ENCODE measurements at places on chromosomes 5 and 9.
A peak's percentile ranks its signal among the peaks of the same experiment; 100 is the strongest.

DNA sequence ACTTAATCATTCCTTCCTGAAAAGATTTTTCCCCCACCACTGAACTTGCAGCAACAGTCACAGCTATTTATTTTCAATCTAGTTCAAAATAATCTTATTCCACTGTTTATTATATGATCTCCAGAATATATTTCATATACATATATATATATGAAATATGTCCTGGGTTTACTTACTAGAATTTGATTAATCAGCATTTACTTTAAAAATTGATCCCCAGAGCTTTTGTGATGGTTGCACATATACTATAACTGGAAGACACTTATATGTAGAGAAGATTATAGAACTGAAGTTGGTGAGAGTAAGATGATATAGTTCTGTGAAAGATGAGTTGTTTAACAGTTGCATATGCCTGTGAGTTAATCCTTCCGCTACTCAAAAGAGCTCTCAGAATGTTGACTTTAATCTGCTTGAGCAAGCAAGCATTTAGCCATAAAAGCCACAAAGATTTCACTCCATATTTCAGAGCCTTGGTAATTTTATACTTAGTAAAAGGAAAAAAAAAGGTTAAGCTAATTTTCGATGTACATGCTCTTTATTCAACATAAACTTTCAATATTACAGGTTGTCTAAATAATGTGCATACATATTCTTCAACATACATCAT, 399.3 kb upstream of the CDH9 start:
- no peak for DNase-seq

- no peak for DNase-seq
Measured at GRCh38 chr5:5983261-5983980, 394.9 kb downstream of the MED10 start.

GRCh38 chr5:148778882-148779281, 47.5 kb upstream of the ADRB2 start:
- DNase-seq: no peak

- no peak for DNase-seq
Measured at GRCh38 chr9:77158772-77159513, 18.4 kb upstream of the VPS13A start.

DNA sequence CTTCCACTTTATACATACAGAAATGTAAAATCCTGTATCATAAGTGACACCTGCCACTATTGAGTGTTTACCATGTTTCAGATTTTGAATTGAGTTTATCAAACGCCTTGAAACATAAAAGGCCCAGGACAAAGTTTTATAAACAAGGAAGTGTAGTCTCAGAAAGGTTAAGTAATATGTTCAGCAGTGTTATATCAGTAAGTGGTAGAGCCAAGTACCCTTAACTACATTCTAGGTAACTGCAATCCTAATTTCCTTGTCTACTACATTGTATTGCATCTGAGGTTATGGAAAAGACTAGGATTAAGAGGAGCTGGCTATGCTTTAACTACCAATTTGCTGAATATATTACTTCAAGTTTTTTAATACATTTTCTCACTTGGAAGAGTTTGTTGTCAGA, 641.6 kb downstream of the LRRC70 start:
- no peak for DNase-seq

GRCh38 chr9:89745601-89746376, 141.0 kb downstream of the GADD45G start:
- no peak for DNase-seq

GRCh38 chr5:9726931-9727330, 96.8 kb upstream of the TAS2R1 start:
- no peak for DNase-seq

DNA sequence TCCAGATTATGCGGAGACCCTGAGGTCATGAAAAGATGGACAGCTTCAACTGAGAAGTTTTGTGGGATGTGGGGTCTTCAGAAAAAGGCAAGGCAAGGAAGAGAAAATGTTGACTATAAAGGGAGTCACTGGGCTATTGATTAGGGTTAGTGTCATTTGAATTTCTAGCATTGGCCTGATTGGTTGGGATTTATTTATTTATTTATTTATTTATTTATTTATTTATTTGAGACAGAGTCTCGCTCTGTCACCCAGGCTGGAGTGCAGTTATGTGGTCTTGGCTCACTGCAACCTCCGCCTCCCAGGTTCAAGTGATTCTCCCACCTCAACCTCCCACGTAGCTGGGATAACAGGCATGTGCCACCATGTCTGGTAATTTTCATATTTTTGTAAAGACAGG, 279.7 kb downstream of the NTRK2 start:
- no peak for DNase-seq

- DNase-seq: no peak
Measured at GRCh38 chr5:34552686-34553085, 103.4 kb upstream of the RAI14 start.

DNA sequence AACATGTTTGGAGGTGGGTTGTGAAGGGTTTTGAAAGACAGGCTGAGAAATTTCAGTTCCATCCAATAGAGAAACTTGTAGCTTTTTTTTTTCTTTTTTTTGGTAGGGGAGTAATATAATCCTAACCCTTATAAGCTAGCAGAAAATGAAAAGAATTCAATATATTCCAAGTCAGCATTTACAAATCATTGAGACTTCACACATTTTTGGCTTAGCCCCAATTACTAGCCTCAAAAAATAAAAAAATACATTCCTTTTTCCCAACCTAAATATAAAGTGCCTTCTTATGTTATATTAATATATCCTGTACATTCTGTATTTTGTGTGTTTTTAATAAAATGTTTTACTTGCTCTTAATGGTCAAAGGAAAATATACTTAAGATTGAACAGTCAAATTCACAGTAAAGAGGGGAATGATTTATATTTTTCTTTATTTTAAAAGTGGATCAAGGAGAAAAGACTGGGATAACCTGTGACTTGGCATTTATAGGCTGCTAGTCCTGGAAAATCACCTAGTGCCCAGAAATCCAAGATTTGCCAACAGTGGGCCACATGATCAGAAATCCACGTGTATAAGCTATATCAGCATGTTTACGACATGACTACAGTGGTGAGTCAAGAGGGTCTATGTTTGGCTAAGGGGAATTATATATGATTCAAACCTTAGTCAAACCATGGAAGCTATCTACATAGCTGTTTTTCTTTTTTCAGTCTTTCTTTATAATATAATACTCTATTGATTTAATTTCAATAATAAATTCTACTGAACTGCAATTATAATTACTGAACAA, 14.5 kb downstream of the HACD4 start:
- no peak for DNase-seq

DNA sequence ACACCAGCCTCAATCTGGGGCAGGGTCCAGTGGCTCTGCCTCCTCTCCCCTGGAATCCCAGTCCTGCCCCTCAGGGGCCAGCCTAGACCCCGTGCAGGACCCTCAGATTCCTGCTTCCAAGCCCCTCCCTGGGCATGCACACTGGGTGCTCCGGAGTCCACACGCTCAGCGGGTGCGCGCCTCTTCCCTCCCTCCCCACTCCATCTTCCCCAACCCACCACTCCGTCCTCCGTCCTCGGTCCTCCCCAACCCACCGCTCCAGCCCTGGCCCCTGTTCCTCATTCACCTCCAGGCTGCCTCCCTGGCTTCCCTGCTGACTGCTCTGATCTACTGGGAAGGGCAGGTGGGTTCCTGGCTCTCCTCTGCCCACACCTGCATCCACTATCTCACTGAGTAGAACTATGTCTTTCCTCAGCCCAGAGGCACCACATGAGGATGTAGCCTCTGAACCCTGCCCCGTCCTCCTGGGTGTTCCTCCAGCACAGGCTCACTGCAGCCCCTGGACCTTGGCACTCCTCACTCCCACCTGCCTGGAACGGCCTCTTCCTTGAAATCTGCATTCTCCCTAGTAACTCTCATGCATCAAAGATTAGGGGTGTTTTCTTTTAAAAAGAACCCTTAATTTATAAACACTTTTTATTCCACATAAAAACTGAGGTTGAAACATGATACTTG, 92.8 kb downstream of the CAMSAP1 start:
- no peak for DNase-seq

DNA sequence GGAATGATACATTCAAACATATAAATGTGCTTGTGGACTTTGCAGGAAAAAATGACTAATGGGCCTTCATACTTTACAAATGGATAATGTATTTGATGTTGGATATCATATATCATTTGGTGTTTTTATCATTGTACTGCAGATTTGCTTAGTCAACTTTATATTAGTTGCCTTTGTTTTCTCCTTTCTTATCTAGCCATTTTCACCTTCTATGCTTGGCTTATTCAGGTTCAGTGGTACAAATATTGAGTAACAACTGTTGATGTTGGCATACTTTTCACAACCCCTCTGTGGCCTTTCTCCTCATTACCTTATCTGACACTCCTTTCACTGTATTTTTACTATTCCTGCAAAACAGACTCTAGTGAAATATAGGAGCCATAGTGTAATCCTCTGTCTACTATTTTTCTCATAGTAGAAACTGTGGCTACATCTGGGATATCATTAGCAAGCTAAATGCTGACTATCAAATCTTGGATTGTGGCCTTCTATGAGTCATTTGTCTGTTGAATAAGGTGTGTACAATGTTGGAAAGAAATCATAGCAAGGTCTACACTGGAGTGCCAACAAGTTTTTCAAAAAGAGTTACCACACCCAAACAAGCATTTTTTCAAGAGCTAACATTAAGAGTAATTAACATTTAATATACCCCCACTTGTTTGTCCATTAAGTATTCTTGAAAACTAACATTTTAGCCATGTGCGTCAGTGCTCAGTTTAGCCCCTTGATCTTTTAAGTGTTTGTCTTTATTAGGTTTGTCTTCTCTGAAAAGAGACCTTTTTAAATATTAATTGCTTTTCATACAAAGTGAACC, 330.1 kb downstream of the ADGRV1 start:
- DNase-seq: no peak

DNA sequence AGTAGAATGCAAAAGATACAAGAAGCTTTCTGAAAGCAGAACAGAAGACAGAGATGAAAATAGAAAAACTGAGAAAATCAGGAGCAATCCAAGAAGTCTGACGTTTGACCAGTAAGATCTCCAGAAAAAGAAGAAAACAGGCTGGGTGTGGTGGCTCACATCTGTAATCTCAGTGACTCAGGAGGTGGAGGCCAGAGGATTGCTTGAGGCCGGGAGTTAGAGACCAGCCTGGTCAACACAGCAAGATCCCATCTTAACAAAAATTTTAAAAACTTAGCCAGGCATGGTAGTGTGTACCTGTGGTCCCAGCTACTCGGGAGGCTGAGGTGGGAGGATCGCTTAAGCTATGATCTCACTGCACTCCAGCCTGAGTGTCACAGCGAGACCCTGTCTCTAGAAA, 15.9 kb downstream of the RETREG1 start:
- no peak for DNase-seq

- DNase-seq: peak; percentile 78
Measured at GRCh38 chr9:21110708-21111576, 30.7 kb downstream of the IFNW1 start.

- no peak for DNase-seq
Measured at GRCh38 chr5:137492331-137492730, 6.8 kb downstream of the SPOCK1 start.

- no peak for DNase-seq
Measured at GRCh38 chr5:35101016-35101415, 53.3 kb upstream of the AGXT2 start.

DNA sequence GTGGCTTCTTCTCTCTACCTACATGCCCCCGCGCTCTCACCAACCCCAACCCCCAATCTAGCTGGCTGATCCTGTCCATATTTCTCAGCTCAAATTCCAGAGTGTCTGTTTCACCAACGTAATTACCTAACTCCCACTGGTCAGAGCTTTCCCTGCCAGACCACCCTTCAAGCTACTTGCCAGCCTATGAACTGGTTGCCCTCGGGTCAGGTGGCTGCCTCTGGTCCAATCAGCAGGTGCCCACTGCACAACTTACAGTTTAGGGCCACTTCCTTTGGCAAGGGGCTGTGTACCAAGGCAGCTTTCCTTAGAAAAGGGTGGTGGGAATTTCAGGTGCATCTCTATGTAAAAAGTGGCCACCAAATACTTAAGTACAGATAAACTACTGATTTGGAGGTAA, 92.2 kb upstream of the SLC30A5 start:
- no peak for DNase-seq

- DNase-seq: no peak
Measured at GRCh38 chr5:2752059-2752820, 763 bp upstream of the IRX2 start.

- DNase-seq: no peak
Measured at GRCh38 chr9:20377790-20378189, 244.5 kb downstream of the MLLT3 start.

DNA sequence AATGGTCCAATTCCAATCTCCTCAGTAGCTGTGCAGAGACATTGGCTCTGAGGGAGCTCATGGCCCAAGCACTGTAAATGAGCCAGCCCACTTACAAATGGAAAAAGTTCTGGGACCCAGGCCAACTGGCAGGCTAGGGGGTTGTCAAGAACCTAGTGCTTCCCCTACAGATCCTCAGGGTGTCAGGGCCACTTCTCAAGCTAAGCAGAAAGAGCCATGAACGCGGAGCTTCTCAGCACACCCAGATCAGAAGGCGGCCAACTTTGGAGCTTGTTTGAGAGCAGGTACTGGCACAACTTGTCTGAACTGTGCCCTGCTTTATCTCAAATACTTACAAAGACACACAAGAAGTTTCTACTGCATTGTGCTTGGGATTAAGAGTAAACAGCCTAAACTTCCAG, 17.5 kb downstream of the TLE1 start:
- DNase-seq: no peak

DNA sequence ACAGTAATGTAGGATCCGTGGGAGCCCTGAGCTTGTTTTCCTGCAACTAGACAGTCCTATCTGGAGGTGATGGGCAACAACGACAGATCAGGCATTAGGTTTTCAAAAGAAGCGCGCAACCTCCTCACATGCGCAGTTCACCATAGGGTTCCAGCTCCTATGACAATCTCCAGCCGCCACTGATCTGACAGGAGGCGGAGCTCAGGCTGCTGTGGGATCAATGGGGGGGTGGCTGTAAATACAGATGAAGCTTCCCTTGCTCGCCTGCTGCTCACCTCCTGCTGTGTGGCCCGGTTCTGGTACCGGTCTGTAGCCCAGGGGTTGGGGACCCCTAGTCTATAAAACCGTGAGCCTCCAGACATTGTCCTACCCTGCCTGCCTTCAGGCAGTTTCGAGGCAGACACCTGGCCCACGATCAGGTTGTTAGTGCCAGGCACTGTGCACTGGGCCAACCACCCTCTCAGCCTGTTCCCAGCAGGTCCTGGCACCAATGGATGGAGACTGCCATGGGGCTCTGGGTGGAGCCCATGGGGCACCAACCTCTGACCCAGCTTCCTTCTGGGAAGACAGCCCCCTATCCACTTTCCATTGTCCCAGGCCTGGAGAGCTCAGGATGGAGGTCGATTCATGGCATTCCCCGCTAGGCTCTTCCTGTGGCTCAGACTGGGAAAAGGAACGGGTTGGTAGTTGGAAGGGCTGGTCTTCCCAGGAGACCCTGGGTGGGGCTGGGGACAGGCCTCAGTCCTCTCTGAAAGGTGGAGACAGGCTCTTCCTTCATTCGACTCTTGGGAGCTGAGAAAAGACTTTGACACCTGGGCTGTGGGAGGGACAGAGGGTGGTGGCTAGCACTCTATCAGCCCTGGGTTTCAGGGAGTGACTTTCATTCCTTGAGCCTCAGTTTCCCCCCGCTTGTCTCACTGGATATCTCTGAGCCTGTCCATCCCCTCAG, 1.7 kb downstream of the ENDOG start:
- no peak for DNase-seq

Data from CD4-positive, alpha-beta T cell treated with Interleukin-4 for 4 hours (primary cell).